Nephron progenitor cell (in vitro differentiated cells): ENCODE measurements at places on chromosomes 11 and 22.
A peak's percentile ranks its signal among the peaks of the same experiment; 100 is the strongest.

- no peak for DNase-seq
Measured at GRCh38 chr11:25970726-25971508, 361.0 kb upstream of the ANO3 start.

GRCh38 chr11:119459293-119459976 is 36.5 kb upstream of the THY1 start:
- no peak for DNase-seq

DNA sequence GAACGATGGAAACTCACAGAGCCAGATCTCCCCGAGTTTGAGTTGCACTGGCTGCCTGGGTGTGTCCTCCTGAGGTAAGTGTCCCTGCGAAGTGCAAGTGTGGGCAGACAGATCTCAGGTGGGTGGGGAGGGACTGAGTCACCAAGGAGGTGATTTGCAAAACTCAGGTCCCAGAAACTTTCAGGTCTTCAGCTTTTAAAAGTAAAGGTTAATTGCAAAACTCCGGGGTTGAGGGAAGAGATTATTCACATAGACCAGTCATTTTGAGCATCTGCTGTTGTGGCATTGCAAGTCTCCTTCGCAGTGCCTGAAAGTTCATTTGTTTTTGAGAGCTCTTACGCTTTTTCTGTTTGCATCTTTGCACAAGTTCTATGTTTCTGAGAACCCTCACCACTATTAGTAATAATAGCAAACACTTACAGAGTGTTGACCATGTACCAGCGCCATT is 7.1 kb downstream of the CD44 start:
- DNase-seq, result no peak

DNA sequence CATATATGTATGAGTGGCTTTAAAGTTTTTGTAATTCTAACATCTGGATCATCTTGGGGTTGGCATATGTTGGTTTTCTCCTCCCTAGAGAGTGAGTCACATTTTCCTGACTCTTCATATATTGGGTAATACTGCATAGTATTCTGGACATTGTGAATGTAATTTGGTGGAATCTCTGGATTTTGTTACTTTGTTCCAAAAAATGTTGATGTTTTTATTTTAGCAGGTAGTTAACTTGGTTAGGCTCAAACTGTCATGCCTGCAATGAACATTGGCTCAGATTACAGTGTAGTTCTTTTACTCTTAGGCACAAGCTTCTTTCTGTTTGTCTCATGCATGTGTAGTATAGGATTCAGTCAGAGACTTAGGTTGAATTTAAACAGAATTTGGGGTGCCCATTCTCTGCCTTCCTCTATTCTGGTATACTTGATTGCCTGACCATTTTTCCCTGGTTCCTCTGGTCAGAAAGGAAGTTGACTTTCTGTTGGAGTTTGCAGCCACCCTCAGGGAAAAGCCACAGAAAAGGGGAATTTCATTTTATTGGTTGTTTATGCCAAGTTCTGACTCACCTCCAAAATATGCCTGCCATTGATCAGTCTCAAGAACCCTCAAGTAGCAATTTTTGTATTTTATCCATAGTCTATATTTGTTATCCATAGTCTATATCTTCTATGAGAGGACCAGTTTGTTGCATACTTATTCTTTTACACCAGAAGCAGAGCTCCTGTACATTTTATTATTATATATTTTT is 151.7 kb downstream of the UVRAG start:
- no peak for DNase-seq

DNA sequence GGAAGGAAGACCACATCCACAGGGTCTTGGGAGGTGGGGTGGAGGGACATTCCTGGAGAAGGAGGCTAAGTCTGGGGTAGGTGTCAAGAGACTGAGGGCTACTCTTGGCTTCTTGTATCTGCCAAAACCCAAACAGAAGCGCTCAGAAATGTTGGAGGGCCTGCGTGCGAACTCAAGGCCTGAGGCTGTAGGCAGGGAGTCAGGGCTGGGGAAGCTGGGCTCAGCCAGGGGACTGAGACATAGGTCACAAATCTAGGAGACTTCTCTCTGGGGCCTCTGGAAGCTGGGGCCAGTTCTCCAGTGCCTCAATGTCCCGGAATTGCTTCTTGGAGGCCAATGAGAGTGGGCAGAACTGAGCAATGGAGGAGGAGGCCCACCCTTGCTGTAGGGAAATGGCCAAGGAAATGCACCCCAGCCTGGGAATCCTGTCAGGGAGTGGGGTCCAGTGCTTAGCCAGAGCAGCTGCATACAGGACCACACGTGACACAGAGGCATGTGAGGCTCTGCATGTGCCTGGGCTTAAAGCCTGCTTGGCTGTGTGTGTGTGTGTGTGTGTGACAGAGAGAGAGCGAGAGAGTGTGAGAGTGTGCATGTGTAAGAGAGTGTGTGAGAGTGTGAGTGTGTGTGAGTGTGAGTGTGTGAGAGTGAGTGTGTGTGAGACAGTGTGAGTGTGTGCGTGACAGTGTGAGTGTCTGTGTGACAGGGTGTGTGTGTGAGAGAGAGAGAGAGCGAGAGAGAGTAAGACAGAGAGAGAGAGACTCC is 141.3 kb downstream of the ST3GAL4 start:
- DNase-seq, result no peak

DNA sequence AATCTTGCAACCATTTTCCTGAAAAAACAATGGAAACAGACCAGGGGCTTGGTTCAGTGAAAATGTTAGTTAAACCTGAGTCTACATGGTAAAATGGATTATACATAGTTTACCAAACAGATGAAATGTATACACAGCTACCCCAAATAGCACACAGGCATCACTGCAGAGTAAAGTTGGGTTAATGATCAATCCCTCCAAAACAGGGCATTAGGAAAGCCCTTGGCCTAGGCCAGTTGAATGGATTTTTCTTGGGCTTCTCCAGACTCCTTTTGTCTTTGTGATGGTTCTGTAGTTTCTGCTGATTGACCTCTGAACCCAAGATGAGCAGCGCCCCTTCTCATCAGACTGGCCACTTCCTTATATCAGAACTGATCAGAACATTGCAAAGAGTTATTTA is 173.5 kb downstream of the RRAS2 start:
- no peak for DNase-seq

GRCh38 chr11:16890442-16890841 is 123.8 kb downstream of the PLEKHA7 start:
- DNase-seq, result no peak

- DNase-seq, result no peak
Measured at GRCh38 chr11:10824888-10825287, 16.2 kb upstream of the EIF4G2 start.

DNA sequence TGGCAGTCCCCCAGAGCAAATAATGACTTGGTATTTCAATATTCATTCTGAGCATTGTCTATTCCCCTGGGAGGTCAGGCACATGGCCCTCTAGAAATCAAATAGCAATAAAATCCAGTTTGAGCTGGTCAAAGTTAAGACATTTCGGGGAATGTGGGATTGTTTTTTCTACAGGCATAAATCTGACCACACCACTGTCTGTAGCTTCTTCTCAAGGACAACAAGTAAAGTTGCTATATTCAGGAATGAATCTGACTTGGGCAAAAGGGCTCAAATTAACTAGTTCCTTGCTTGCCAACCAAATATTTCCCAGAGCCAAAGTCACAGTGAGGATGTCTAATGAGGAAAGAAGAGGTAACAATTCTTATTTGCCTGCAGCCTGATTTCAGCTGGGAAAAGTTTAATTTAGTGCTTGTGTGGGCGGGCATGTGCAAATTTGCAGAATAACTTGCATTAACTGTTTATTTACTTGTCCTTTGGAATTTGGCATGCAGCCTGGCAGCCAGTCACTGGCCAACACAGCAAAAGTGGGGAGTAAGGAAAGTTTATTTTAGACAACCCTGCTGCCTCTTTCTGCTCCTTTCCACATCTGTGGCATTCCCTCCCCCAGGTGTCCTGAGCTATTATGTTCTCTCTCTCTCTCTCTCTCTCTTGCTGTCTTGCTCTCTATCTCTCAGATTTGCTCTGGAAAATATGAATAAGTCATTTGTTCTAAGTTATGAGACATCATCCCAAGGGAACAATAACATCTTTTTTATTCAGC is 51.2 kb upstream of the ARHGAP20 start:
- DNase-seq, result no peak

DNA sequence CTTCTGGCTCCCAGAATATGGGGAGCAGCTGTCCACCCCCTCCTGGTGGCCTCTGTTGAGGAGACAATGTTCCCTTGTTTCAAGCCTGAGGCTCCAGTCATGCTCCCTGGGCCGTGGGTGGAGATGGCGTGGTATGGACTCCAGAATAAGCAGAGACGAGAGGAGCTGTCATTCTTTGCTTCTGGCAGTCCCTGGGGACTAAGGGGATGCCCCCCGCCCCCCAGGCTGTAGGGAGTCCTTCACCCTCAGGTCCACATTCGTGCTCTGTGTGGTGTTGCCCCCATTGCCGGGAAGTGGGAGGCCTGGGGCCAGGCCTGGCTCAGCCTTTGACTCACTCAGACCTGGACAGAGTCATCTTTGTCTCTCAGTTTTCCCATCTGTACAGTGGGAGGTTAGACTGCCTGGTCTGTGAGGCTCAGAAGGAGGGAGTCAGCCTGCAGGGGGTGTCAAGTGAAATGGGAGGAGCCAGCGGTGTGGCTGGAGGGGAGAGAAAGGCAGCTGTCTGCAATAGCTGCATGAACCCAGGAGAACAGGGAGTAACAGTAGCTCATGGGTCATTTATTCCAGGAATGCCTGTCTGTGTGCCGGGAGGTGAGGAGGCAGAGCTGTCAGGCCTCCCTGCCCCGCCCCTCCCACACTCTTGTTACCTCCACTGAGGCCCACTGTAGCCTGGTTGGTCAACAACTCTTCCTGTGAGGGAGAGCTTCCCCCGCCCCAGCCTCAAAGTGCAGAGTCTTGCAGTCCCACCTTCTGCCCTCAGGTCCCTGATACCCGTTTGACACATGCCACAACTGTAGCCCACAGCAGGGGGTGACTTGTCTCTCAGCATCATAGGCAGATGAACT is 6.3 kb downstream of the ARHGEF17 start:
- DNase-seq, result peak; percentile 78

GRCh38 chr11:100872951-100873740 is 186.1 kb downstream of the ARHGAP42 start:
- DNase-seq, result no peak
